ENCODE measurements at places on chromosomes 11 and 22.

DNA sequence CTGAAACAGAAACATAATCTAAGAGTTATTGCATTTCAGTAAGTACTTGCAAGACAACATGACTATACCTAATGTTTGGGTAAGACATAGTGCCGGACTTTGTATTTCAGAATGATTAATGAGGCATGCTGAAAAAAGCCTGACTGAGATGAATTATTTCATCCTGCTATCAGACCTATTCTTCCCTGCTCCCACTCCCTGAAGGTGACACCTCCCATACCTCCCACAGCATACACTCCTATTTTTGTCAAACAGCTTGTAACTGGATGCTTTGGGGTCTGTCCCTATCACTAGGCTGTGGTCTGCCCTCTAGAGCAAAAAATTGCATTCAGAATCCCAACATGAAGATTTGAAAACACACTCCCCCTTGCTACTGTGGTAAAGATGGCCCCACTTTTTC lies 10.9 kb upstream of the SCN3B start:
- DNase-seq, result no peak

DNA sequence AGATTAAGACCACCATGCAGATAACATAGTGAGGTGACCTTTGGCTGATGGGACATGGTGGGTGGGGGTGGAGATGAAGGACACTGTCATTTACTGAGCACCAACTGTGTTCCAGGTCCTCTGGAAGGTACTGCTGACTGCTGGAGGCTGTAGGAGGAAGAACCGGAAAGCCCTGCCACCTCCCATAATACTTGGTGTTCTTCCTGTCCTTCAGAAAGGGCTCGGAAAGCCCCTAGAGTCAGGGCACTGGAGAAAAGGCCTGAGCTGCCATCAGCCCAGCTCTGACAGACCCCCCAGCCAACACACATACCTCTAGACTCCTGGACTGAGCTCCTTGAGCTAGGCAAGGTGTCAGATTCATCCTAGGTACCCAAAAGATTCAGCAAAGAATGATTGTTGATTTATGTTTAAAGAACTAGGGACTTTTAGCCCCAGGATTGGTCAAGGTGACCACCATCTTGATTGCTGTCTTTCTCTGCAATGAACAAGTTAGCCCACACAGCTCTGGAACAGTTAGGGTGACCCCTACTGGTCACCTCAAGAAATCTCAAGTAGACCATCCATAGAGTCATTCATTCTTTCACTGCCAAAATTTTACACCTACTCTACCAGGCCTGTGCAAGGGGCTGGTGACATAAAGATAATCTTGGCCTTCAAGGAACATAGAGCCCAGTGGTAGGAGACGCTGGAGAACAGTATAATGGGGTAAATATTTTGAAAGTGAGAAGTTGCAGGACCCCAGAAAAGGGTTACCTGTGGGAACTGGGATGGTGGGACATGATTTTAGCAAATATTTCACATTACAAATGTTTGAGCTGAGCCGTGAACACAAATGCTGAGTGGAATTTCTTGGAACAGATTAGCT lies 39.4 kb downstream of the IRAG1 start:
- DNase-seq, result no peak

DNA sequence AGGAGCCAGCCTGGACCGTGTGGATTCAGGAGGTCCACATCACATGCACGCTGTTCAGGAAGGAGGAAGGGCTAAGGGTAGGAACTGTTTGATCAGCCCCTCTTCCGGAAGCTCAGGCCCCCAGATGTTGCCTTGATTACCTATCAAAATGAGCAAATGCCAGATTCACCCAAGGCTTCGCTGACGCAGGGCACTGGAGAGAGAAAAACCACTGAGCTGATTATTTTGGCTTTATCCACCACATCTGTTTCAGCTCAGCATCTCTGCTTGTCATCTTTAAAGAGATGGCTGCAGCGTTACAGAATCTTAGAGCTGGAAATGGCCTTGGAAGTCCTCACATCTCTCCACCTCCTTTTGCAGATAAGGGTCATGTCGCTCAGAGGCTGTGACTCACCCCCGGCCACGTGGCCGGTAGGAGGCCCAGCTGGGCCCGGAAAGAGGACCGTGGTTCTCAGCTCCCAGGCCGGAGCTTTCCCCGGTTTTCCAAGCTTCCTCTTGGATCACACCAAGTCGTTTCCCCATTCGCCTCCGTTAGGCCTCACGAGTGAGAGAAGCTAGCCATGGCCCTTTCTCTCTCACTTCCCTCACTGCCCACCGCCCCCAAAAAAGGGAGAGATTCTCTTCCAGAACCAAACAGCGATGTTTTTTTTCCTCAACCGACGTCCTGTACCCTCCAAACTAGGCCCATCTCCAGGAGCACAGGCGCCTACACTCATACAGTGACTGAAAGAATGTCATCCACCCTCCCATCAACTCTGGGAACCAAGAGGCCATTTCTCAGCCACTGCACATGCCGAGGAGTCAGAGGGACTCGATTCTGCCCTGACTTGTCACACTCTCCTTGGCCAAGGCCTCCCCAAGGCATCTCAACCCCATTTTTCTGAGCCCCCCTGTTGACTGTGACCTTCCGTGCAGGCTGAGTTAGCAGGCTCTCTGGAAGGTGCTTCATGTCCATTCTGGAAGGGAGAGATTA lies 37.6 kb downstream of the LIF start:
- peak; percentile 83 for DNase-seq

DNA sequence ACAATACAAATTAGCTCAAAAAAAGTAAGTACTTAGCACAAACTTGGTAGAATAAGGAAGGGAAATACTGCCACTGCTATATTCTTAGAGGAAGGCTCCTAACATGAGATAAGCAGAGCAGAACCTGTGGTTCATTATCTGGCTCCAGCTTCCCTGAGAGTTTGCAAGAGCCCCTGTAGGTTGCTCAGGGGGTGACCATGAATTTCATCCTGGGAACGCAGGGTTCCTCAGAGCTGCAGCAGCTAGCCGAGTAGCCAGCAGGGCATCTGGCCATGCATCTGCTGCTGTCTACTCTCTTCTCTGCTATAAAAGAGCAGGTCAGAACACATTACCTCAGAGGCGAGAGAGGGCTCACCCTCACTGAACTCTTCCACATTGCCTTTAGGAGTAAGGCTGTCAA lies 67.3 kb downstream of the TRPC6 start:
- DNase-seq, result no peak

DNA sequence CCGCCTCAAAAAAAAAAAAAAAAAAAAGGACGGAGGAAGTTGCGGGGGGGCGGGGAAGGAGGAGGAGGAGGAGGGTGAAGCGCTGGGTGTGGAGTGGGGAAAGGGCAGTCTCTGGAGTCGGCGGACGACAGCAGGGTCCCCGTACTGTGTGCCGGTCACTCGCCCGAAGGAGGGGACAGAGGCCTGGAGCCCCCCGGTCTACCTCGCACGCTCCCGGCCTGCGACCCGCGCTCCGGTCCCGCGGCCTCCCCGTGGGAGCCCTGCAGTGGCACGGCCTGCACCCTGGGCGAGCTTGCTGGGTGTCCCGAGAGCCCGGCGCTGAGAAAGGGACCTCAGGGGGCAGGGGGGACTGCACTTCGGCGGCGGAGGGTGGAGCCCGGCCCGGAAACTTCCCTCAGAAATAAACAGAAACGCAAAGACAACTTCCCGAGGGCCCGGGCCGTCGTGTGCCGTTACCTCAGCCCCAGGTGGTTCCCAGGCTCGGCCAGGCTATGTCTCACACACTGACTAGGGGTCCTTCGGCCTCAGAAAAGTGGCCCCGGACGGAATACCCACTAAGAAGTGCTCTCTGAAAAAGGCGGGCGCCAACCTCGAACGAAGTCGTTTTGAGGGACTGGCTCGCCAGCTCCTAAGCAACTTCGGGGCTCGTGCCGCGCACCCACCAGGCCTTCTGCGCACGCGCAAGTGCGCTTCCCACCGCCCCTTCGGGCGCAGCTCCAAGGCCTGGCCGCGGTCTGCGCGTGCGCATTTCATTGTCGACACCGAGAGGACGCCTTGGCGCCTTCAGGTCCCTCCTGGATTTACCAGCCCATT lies at the start of gene MAJIN:
Gene MAJIN, minus strand, starts transcription at position 688 of the 813 bp plus-strand sequence. CDS start 12,703 bp downstream, outside the sequence.
- DNase-seq, result no peak

DNA sequence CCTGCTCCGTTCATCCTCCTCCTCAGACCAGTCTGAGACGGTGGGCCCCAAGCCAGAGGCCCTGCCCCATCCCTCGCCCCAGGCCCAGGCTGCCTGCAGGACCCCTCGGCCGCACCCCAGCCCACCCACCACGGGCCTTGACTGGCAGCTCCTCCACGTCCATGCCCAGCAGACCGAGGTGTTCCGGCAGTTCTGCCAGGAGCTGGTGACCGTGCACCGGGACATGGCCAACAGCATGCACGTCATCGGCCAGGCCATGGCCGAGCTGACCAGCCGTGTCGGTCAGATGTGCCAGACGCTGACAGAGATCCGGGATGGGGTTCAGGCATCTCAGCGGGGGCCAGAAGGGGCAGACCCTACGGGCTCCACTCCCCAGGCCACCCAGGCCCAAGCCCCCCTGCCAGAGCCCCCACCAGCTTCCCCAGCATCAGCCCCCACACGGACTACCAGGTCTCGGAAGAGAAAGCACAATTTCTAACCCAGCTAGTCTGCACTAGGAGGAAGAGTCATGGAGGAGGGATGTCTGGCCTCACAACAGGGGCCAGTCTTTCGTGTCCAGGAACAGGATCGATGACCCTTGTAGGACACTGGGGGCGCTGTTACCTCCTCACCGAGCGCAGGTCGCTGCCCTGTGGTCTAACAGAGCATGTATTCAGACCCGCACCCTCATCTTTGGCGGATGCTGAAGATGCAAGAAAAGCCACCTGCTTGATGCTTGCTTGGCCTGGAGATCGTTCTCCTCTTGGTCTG lies 66.3 kb downstream of the PRDM11 start:
- no peak for DNase-seq

Data from AG09319 (cell line).